T47D (cell line): ENCODE measurements at places on chromosomes 2 and 18.
A peak's percentile ranks its signal among the peaks of the same experiment; 100 is the strongest.

GRCh38 chr2:105747991-105748390, 3.3 kb downstream of the NCK2 start:
- no peak for DNase-seq

- no peak for DNase-seq
Observed at GRCh38 chr2:176581557-176582165, 312.4 kb downstream of the MTX2 start.

DNA sequence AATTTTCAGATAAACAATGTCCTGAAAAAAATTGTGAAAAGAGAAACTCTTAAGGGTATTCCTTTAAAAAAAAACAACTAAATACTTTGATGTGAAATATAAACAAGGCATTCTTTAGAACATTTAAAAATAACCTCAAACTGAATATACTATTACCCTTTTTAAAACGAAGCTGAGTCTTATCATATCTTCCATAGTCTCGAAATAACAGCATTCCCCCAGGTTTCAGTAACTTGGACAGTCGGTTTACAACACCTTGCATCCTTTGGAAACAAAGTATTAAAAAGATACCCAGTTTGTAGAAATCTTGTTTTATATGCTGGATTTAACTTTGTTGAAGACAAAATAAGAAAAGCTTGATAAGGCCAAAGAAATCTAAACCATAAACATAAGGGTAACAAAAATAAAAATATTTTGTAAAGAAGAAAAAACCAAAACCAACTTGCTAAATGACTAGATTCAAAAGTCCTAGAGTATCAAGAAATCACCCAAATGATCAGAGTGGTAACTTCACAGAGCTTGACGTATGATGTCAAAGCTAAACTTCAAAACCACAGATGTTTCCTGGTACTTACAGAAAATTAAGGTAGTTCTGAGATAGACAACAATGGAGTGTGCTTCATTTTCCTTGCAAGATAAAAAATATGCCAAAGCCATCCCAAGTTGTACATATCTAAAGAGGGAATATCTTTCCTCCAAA, 107.8 kb downstream of the METTL8 start:
- no peak for DNase-seq

DNA sequence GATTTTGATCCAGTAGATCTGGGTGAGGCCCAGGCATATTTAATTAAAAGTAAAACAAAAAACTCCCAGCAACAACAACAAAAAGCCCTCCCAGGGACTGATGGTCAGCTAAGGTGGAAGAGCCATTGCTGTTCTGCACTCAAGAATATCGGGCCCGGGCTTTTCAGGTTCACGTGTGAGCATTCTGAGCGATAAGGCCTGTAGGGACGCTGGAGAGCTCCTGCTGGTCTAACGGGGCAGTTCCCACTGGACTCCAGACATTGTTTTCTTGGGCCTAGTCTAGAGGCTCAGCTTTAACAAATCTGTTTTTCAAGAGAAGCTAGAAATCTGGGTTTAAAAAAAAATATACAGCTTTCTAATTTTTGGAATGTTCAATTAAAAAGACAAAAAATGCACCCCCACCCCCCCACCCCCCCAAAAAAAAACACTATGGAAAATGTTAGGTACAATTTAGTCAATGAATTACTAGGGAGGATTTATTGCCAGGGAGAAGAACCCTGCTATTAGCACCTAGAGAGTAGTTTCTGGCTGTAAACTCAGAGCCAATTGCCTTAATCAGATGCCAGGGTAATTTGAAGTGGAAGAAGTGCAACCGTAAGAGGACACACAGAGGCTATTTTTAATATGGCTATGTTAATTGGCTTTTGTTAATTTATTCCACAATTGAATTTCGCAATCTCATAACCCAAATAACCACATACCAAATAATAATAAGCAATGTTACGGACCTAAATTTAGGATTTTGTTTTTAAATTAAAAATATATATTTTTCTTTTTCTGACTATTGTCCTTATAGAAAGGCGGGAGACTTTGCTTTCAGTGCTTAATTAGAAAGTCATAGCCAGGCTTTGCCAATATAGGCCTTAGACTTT, 78.9 kb downstream of the MAP4K4 start:
- DNase-seq = no peak

- DNase-seq = peak; percentile 37
Observed at GRCh38 chr2:225041851-225042799, at the start of gene DOCK10. DOCK10 (minus strand) TSS chr2:225042468; CDS start chr2:225042374, 94 bp downstream.

DNA sequence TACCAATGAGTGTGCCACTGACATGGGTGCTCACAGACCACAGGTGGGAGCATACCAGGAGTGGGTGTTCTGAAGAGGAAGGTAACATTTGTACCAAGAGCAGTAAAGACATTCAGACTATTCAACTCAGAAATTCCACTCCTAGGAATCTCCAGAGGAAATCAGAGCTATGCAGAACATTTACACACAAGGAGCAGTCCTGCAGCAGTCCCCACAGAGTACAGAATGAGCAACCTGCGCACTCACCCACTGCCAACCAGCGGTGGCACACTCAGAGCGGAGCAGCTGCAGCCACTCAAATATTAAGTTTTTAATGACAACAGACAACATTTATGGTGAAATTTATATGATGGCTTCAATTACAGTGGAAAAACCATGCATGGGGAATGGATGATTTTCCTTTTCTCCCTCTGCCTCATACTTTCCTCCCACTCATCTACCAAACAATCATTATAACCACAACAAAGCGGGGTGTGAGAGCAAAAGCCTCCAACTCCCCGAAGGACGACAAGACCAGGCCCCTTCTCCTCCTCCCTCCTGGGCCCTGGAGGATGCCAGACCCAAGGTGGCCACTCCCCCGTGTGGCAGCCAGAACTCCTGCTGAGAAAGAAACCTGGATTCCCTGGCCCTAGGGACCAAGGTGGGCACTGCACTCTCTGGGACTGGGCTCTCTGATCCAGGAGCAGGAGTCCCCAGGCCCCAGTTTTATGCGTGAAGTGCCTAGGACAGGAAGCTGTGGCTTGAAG, 5.4 kb downstream of the HS6ST1 start:
- DNase-seq = no peak

- peak; percentile 56 for DNase-seq
Observed at GRCh38 chr2:70946832-70947442, 11.2 kb downstream of the ATP6V1B1 start.

DNA sequence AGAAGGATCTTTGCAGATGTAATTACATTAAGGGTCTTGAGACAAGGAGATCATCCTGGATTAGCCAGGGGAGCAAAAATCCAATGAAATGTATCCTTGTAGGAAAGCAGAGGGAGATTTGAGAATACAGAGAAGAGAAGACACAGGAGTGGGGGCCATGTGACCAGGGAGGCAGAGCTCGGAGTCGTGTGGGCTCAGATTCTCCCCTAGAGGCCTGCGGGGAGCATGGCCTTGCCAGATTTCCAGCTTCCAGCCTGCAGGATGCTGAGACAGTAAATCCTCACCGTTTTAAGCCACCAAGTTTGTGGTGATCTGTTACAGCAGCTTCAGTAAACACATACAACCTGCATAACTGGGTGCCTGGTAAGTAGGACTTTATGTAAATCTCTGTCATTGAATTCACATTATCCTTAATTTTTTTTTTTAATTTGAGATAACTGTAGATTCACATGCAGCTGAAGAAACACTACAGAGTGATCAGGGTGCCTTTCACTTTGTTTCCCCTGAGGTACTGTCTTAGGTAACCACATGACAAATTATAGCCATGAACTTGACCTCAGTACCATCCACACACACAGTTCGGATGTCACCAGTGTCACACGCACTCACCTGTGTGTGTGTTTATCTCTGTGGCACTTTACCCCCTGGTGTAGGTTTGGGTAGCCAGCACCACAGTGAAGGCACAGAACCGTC, 138.4 kb upstream of the HDAC4 start:
- DNase-seq = no peak

GRCh38 chr18:73340135-73340977, 472.6 kb upstream of the NETO1 start:
- DNase-seq = no peak

DNA sequence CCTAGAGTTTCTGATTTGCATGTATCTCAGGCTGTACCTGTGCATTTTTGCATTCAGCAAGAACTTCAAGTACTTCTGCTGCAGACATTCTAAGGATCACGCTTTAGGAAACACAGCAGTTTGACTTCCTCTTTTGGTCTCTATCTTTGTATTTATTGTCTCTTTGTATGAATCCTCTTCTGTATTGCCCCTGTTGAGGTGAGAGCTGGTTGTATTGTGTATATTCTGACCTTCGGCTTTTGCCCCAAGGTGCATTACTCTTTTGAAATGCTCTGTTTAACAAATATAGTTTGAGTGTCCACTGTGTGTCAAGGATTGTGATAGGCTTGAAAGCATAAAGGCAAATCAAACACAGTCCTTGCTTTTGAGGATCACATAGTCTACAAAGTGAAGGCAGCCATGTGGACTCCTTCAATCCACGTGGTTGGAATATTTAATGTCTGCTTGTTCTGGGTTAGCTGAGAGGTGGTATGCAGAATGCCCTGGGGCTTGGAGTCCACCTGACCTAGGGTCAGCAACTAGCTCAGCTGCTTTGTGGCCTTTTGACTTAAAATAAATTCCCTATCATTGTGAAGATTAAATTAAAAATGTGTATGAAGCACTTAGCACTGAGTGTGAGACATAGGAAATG, 108.1 kb downstream of the LYPD6 start:
- DNase-seq = no peak

GRCh38 chr18:21714474-21714873, 9.9 kb upstream of the ABHD3 start:
- DNase-seq = no peak

- DNase-seq = peak; percentile 54
Observed at GRCh38 chr2:178796079-178796677, 11.0 kb downstream of the TTN start.

GRCh38 chr2:2735041-2735440, 404.0 kb upstream of the MYT1L start:
- no peak for DNase-seq

GRCh38 chr2:181178823-181179412, 198.5 kb downstream of the UBE2E3 start:
- peak; percentile 16 for DNase-seq

- DNase-seq = no peak
Observed at GRCh38 chr2:158903711-158904405, 64.6 kb upstream of the TANC1 start.

DNA sequence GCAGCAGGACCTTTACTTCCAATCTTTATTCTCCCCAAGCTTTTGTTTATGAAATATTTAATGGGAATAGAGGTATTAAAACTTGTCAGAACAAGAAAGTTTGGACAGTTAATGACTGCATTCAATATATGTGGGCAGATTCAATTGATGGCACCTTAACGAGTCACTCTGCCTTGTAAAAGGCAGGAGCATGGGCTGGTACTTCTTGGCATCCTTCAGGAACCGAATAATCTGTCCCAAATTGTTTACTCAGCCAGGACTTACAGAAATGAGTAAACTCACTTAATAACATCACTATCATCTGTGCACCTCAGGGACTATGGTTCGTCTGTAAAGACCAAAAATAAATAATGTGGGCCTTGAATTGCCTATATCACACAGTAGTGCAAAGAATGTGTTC, 1280.3 kb upstream of the TMEFF2 start:
- no peak for DNase-seq

- DNase-seq = no peak
Observed at GRCh38 chr18:76647322-76647721, 152.3 kb upstream of the ZNF516 start.

DNA sequence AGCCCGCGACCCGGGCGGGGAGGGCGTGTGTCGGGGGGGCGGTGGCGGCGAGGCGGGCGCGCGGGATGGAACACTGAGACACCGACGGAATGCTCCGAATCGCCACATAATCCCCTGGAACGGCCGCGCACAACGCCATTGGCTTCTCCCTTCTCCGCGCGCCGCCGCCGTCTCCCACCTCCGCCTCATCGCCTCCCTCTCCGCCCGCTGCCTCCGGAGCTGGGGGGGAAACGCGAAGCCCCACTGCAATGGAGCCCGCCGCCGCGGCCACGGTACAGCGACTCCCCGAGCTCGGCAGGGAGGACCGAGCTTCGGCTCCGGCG, at the start of gene PHLPP1:
Gene PHLPP1 (plus strand): TSS at position 106 of the 323 bp plus-strand sequence. CDS start 143 bp downstream, at position 249.
- no peak for DNase-seq

DNA sequence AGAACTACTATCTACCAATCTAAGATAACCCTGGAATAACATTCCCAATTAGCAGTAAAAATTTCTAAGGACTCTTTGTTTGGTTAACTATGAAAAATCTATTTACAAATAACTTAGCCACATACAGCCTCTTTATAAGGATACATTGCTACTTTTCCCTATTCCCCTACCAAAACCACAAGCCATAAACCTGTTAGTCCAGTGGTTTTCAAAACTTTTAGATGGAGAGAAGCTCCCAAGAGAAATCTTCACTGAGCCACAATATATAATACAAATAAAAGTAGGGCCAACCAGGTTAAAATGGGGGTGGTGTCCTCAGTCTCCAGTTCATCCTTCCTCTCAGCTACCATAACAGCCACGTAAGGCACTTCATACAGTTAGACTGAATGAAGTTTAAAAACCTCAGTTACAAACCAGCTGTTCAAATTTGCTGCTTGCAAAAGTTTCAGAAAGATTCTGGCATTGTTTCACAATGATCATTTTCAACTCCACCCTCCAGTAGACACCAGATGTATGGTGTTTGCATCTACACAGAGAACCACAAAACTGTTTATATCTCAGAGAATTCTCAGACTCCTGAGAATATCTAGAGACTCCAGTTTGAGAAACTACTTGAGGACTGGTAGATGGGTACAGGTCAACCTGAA, 26.0 kb downstream of the SOS1 start:
- DNase-seq = peak; percentile 24

- peak; percentile 32 for DNase-seq
Observed at GRCh38 chr2:191249156-191249813, 4.1 kb downstream of the MYO1B start.

GRCh38 chr2:209663139-209663538, 108.5 kb upstream of the UNC80 start:
- DNase-seq = no peak

GRCh38 chr2:6832596-6833299, 33.0 kb downstream of the CMPK2 start:
- no peak for DNase-seq

- DNase-seq = no peak
Observed at GRCh38 chr18:77346208-77346810, 96.7 kb downstream of the GALR1 start.

DNA sequence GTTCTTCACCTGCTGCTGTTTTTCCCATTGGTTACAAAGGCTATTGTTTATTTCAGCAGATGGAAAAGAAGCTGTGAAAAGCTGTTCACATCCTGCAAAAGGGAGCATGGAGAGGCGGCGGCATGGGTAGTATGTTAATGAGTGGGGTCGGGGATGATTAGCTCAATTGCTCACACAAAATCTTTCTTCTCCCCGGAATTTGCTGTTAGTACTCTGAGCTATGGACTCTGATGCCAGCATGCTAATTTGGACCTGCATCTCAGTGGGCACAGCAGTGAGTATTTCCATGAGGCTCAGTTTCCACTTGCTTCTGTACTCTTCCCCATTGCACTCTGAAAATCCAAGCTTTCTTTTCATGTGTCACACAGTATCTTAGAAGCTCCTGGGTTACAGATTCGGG, 61.6 kb downstream of the DNER start:
- no peak for DNase-seq

DNA sequence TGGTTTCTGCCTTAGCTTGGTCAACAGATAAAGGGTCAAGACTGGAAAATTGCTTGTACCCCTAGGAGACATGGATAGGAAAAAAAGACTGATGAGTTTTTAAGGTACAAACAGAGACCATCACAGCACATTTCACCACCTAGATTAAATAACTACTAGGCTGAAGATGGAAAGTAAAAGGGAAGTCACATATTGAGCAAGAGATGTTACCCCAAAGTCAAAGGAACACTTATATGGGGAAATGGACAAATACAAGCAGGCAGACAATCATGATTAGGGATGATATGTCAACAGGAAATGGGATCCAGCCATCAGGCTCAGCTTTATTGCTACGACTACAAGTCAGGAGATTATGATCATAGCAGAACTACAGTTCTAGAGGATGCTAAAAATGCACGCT, 1643.1 kb upstream of the CELF4 start:
- no peak for DNase-seq
